ENCODE measurements at places on chromosomes 12 and 14.

GRCh38 chr14:94392510-94392935, 4.1 kb upstream of the SERPINA1 start:
- peak; percentile 38 for DNase-seq

DNA sequence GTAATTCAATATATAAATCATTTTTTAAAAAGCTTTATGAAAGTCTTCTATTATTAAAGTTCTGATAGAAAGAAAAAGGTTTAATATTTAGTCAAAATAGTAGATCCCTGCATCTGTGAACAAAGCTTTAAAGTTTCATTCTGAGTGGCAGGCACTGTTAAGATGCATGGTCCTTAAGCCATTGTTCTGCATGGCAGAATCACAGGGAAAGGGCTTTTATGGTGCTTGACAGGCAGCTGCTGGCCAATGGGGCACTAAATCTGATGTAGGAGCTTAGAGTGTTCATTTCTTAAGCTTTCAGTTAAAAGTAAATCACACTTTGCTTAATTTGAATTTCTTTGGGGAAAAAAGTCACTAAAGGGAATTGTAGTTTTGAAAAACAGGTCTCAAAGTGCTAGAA, 148.2 kb downstream of the PLEKHA5 start:
- DNase-seq, result no peak

DNA sequence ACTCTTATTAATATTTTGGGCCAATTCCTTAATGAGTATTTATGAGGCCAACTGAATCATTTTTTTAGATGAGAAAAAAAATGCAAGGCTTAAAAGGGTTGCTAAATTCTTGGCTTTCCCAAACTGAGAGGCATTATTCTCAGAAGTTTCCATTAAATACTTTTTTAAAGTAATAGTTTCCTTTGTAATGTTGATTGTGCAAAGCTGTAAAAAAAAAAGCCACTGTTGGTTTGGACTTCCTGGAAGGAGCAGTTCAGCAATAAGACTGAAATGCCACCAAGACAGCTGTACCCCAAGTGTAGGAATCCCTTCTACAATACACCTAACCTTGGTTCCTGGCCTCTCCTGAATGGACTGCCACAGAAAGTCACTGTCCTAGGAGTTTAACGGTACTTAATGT, 231.3 kb downstream of the MON2 start:
- DNase-seq, result no peak

- DNase-seq, result no peak
Measured at GRCh38 chr12:131818821-131819585, 9.2 kb upstream of the MMP17 start.

DNA sequence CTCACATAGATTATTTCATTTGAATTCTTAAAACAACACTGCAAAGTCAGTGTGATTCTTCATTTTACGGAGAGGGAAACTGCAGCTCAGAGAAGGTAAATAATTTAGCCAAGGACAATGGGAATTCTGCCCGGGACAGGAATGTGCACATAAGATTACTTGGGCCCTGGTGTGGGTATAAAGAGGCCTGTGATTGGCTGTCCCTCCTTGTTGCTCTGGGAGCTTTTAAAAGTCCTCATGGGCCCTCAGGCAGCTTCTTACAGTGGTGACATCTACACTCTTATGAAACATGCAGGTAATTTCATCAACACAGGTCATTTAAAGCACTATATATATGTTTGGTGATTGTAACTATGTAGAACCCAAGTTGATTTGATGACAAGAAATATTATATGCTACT, 100.3 kb downstream of the ESR2 start:
- DNase-seq, result no peak

DNA sequence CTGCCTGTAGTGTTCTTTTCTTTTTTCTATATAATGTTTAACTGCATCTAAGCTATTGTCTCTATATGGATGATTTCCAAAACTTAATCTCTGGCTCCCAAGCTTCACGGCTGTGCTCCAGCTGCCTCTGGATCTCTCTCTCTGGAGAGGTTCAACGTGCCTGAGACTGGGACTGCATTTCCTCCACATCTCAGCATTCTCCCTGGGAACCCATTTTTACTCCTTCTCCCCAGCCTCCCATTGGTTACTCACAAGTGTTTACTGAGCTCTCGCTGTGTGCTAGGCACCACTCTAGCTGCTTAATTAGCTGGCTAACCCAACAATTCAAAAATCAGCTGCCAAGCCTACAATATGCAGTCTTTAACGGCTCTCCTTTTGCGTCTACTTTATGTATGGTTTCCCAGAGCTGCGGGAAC, 34.7 kb downstream of the FBXL14 start:
- no peak for DNase-seq
